ENCODE measurements at places on chromosomes 3 and 15. TPM values are rescaled to one million over a fixed set of nuclear protein-coding genes. Genes with fewer than 3 reads are reported as not detected.

DNA sequence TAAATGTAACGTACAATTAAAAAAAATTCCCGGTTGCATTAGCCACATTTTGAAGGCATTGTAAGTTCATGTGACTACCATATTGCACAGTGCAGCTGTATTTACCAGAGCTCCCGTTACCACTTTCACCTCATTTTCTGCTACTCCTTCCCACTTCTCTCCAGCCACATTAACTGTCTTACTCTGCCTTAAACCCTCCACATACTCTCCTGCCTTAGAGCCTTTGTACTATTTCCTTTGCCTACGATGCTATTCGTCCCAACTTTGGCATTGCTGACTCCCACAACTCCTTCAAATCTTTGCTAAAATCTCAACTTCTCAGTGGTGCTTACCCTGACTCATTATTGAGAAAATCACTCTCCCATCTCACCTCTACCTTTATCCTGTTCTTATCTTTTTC is 115.2 kb downstream of the CADM2 start:
- H3K27ac ChIP-seq, result no peak overlapping the region
- no peaks in the 10 kb centered on the region for H3K27me3 ChIP-seq
- no peaks in the 10 kb centered on the region for H3K4me1 ChIP-seq
- H3K4me3 ChIP-seq, result no peak overlapping the region

The SPTBN5 gene
- 1.8 TPM for polyA plus RNA-seq

DNA sequence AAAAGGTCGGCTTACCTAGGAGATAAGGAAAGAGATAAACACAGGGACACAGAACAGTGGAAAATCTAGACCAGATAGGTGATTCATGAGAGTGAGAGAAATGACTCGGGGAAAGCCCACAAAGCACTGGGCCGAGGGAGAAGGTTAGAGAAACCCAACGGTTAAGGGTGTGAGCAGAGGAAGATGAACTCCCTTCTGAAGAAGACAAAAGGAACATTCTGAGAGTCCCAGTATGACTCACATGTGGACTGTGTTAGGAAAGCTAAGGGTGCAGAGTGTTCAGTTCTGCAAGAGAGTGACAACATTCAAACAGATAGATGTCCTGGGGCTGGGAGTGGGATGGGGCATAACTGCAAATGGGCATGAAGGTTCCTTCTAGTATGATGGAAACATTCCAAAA is 83.0 kb downstream of the CNTN3 start:
- no peaks in the 10 kb centered on the region for H3K36me3 ChIP-seq
- H3K4me3 ChIP-seq, result no peak overlapping the region
- H3K27me3 ChIP-seq, result no peaks in the 10 kb centered on the region
- H3K4me1 ChIP-seq, result no peaks in the 10 kb centered on the region

The PLA1A gene
- 5.9 TPM for polyA plus RNA-seq
